Esophagus mucosa (tissue), 1 donor: ENCODE measurements at places on chromosomes 2 and 18. TPM values are rescaled to one million over a fixed set of nuclear protein-coding genes. Genes with fewer than 3 reads are reported as not detected.

The AFF3 gene
- total RNA-seq, result 0.96 TPM

The IAH1 gene
- total RNA-seq, result 32.2 TPM

The RGPD4 gene
- not detected for total RNA-seq

The RAPGEF4 gene
- total RNA-seq, result 3.3 TPM

The MOCOS gene
- 16.0 TPM for total RNA-seq
